ENCODE measurements at places on chromosomes 16 and 17. TPM values are rescaled to one million over a fixed set of nuclear protein-coding genes. Genes with fewer than 3 reads are reported as not detected.

Gene GAST
- not detected for total RNA-seq

Gene SLC16A11
- total RNA-seq: 1.4 TPM

Gene GPR139
- not detected for total RNA-seq

Gene WSCD1
- total RNA-seq: 0.50 TPM

Gene PARD6A
- 11.5 TPM for total RNA-seq

Gene CCL17
- 3.1 TPM for total RNA-seq

Gene FOXN1
- not detected for total RNA-seq

Gene CDH8
- total RNA-seq: not detected

Gene SBK1
- 2.9 TPM for total RNA-seq

Gene SLC47A1
- 1.3 TPM for total RNA-seq

Gene EPX
- total RNA-seq: not detected
